Activated naive CD8-positive, alpha-beta T cell treated with anti-CD3 and anti-CD28 coated beads, Interleukin-2, amount 10 ng/mL, durations not matched to agents 7 days and 5 days (primary cell): ENCODE measurements at places on chromosomes 7 and 10. TPM values are rescaled to one million over a fixed set of nuclear protein-coding genes. Genes with fewer than 3 reads are reported as not detected.

DNA sequence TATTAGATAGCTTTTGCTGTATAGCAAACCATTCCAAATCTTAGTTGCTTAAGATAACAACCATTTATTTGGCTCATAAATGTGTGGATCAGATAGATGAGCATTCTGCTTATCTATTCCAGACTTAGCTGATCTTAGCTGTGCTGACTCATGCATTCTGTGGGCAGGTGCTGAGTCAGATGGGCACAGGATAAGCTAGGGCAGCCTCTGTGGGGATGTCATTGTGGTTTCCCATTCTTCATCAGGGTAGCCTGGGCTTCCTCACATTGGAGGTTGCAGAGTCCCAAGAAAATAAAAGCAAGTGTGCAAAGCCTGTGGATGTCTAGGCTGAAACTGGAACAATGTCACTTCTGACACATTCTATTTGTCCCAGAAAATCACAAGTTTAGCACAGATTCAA, 917.0 kb downstream of the TYW1 start:
- no peak for DNase-seq

DNA sequence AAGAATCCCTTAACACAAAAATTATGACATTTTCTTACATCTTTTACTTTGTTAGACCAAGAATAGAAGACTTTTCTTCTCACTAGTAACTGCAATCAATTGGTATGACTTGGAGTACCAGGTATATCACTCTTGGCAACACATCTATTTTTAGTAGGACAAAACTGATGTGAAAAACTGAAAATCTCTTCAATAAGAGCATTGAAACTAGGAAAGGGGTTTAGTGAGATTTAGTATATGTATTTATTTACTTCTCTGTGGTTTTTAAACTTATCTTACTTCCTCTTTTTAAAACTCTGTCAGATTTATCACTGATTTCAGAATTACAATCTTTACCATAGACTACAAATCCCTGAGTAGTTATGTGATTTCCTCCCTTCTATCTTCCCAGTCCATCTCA, 366.2 kb downstream of the PCDH15 start:
- DNase-seq = no peak

DNA sequence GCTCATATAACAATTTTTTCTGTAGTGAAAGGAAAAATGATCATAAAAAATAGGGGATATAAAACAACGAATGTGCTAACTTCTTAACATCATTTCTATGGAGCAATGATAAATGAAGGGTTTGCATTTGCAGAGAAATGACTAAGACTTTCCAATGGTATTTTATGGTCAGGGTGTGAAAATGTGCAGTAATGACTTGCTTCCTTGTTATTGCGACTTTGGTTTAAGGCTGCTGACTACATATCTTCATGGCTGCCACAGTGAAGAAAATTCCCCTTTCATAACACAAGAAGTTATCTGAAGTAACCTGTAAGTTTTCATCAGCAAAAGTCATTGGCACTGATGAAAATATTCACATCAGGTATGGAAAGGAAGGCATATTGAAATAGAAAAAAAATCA, 166.1 kb upstream of the NRG3 start:
- no peak for DNase-seq

DNA sequence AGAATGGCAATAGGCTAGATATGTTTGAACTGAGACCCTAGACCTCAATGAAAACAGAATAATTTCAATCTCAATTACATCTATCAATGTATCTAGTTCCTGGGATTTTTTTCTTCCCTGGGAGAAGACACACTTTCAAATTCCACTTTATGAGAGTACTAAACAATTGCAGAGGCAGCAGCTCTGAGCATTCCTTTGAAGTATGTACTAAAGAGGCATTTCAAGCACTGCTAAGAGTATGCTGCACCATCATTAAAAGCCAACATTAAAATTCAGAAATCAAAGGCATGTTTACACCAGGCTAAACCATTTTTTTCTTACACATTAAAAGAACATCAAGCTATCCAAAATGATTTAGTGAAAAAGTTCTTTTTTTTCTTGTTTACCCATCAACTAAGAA, 297.9 kb upstream of the CACNA2D1 start:
- no peak for DNase-seq

GRCh38 chr7:153640586-153640985, 411.6 kb upstream of the DPP6 start:
- DNase-seq = no peak

Gene CRHR2
- not detected for total RNA-seq

Gene BRAT1
- total RNA-seq = 33.5 TPM

Gene TMEM273
- 11.2 TPM for total RNA-seq
